Natural killer cell (primary cell): ENCODE measurements at places on chromosomes 6 and 20.

DNA sequence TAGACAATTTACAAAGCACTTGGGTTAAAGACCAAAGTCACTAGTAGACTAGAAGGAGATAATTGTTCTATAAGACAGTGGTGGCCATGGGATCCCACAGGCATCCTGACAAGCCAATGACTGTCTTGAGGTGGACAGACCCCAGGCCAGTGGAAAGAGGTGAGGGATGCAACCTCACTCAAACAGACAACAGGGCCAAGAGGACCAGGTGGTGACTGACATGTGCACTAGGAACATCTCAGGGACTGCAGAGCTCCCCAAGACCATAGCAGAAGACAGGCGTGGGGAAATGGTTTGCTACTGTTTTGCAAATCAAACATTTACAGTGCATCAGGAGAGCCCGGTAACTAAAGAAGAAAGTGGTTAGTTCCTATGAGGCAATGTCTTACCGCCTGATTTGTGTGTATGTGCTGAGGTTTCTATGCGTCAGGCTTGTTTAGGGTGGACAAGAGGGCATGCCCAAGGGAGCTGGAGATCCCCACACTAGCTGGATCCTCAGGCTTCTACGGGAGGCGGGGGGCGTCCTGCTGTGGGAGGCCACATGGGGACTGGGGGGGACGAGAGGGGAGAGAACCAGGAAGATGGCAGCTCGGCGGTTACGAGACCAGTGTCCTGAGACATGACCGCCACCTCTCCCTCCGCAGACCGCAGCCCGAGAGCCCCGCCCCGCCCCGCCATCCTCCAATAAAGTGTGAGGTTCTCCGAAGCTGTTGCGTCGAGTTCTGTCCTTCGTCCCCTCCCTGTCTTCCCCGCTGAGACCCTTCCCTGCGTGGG is 623 bp upstream of the MRPS26 start:
- H3K27me3 ChIP-seq: no peaks in the 10 kb centered on the region
- H3K4me3 ChIP-seq: peak overlapping the region; percentile 63
- peaks cover 17% of the 10 kb centered on the region for H3K36me3 ChIP-seq

GRCh38 chr6:47308552-47309290 is 984 bp downstream of the TNFRSF21 start:
- peaks cover 19% of the 10 kb centered on the region for H3K27me3 ChIP-seq
- no peak overlapping the region for H3K4me3 ChIP-seq
- peaks cover 8% of the 10 kb centered on the region for H3K4me1 ChIP-seq
- H3K27ac ChIP-seq: no peak overlapping the region
- no peak for DNase-seq

- H3K27me3 ChIP-seq: no peaks in the 10 kb centered on the region
- peaks cover 27% of the 10 kb centered on the region for H3K36me3 ChIP-seq
- H3K4me3 ChIP-seq: no peak overlapping the region
- no peak for DNase-seq
- peaks cover 31% of the 10 kb centered on the region for H3K4me1 ChIP-seq
Measured at GRCh38 chr20:56409956-56410355, 2.1 kb upstream of the CASS4 start.

DNA sequence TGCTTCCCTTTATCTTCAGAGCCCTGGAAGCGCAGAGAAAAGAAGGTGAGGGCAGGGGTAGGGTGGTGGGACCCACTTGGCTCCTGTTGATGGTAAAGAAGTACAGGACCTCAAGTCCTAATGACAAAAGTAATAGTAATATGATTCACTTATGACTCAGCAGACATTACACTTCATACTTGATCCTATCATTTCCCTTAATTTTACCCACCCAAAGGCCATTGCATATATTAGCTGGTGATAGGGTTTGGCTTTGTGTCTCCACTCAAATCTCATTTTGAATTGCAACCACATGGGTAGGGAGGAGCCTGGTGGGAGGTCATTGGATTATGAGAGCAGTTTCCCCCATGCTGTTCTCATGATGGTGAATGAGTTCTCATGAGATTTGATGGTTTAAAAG is 880.7 kb downstream of the KIF16B start:
- H3K36me3 ChIP-seq: no peaks in the 10 kb centered on the region
- no peak overlapping the region for H3K27ac ChIP-seq
- DNase-seq: no peak

DNA sequence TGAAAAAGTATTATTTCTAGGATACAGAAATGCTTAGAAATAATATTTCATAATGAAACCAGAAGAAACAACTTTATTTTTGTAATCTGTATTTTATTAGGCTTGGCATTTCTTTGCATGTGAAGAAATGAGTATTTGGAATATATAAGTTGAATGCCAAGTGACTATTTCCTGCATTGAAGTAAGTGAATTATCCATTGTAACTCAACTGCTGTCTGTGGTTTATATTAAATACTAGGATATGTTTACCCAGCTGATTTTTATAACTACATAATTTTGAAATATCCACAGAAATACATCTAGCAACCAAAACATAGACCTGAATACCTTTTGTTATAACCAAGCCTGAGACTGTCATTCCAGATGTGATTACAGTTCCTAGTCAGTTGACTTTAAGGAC is 207.6 kb downstream of the THBS2 start:
- H3K36me3 ChIP-seq: no peaks in the 10 kb centered on the region
- H3K4me1 ChIP-seq: no peaks in the 10 kb centered on the region
- no peak overlapping the region for H3K27ac ChIP-seq
- no peak for DNase-seq
- H3K4me3 ChIP-seq: no peak overlapping the region
- H3K27me3 ChIP-seq: no peaks in the 10 kb centered on the region

GRCh38 chr6:96909811-96910210 is 12.1 kb upstream of the NDUFAF4 start:
- no peaks in the 10 kb centered on the region for H3K36me3 ChIP-seq
- H3K4me3 ChIP-seq: no peak overlapping the region
- H3K4me1 ChIP-seq: no peaks in the 10 kb centered on the region
- no peak for DNase-seq
- no peak overlapping the region for H3K27ac ChIP-seq

GRCh38 chr6:41966961-41967311 is 25.3 kb upstream of the CCND3 start:
- peaks cover 66% of the 10 kb centered on the region for H3K4me1 ChIP-seq
- no peaks in the 10 kb centered on the region for H3K27me3 ChIP-seq
- no peak for DNase-seq
- no peak overlapping the region for H3K27ac ChIP-seq
- H3K4me3 ChIP-seq: no peak overlapping the region

DNA sequence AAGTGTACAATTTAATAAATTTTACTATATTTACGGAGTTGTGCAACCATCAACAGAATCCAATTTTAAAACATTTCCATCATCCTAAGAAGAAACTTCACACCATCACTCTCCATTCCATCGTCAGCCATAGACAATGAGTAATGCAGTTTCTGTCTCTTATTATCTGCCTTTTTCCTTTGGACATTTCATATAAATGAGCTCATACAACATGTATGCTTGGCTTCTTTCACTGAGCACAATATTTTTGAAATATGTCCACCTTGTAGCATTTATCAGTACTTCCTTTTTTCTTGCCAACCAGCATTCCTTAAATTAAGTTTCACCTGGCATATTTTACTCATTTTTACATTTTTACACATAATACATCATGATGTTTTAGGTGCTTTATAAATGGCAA is 22.7 kb upstream of the HIVEP1 start:
- no peaks in the 10 kb centered on the region for H3K36me3 ChIP-seq
- no peak overlapping the region for H3K4me3 ChIP-seq
- no peak for DNase-seq
- no peak overlapping the region for H3K27ac ChIP-seq
- H3K27me3 ChIP-seq: no peaks in the 10 kb centered on the region

DNA sequence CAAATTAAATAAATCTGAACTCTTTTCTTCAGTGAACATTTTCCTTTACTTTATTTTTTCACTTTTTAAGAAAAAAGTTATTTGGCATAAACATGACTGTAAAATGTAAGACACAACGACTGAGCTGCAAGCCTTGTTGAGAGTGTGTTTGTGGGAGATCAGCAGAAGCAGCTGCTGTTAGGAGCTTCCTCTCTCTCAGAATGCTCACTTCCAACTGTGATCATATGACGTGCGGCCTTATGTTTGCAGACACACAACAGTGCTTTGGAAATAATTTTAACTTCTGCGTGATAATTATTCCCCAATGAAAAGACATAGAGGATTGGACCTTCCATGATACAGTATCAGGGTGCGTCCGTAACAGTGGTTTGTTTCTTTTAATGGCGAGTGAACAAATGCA is 104.0 kb downstream of the ARHGAP18 start:
- H3K27me3 ChIP-seq: no peaks in the 10 kb centered on the region
- H3K36me3 ChIP-seq: peaks cover 6% of the 10 kb centered on the region
- H3K4me3 ChIP-seq: no peak overlapping the region
- no peak overlapping the region for H3K27ac ChIP-seq
- H3K4me1 ChIP-seq: no peaks in the 10 kb centered on the region

DNA sequence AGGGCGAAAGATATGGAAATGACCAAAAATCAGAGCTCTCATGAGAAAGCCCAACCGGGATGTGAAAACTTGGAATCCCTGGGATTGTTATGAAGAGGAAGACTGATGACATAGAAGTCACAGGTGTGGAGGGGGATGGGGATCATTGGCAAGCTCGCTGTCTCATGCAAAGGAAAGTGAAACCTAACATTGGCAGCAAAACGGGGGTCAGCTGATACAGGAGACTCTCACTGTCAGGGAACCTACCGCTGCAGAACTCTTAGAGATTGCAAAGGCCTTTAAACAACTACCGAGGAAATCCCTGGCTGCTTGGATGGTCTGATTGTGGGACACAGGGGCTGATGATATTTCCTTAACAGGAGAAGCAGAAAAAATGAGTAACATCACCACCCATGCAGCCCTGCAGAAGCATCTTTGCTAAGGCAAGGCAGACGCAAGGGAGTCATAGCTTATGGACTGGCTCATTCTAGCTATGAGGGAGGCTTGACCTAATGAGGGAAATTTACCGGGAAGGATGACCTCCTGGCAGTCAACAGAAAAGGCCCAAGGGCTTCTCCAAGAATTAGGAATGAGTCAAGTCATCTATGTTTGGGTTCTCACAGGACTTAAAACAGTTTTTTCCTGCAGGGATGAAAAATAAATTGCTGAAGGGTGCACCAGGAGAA is 7.0 kb downstream of the MUC21 start:
- H3K27me3 ChIP-seq: no peaks in the 10 kb centered on the region
- no peak overlapping the region for H3K4me3 ChIP-seq
- H3K36me3 ChIP-seq: no peaks in the 10 kb centered on the region
- H3K27ac ChIP-seq: no peak overlapping the region
- DNase-seq: no peak
- no peaks in the 10 kb centered on the region for H3K4me1 ChIP-seq

- DNase-seq: peak; percentile 19
- peaks cover 35% of the 10 kb centered on the region for H3K27me3 ChIP-seq
- H3K36me3 ChIP-seq: no peaks in the 10 kb centered on the region
- peaks cover 10% of the 10 kb centered on the region for H3K4me1 ChIP-seq
- H3K4me3 ChIP-seq: peak within 1 kb of the TSS; percentile 46
- H3K27ac ChIP-seq: no peak within 1 kb of the TSS
Measured at GRCh38 chr6:46491201-46491627, at the start of gene RCAN2. Gene RCAN2, minus strand, starts transcription at chr6:46491449.

- no peak for DNase-seq
- no peak overlapping the region for H3K4me3 ChIP-seq
- no peaks in the 10 kb centered on the region for H3K4me1 ChIP-seq
- H3K36me3 ChIP-seq: no peaks in the 10 kb centered on the region
- H3K27me3 ChIP-seq: no peaks in the 10 kb centered on the region
Measured at GRCh38 chr20:12130781-12131180, 213.1 kb downstream of the BTBD3 start.

DNA sequence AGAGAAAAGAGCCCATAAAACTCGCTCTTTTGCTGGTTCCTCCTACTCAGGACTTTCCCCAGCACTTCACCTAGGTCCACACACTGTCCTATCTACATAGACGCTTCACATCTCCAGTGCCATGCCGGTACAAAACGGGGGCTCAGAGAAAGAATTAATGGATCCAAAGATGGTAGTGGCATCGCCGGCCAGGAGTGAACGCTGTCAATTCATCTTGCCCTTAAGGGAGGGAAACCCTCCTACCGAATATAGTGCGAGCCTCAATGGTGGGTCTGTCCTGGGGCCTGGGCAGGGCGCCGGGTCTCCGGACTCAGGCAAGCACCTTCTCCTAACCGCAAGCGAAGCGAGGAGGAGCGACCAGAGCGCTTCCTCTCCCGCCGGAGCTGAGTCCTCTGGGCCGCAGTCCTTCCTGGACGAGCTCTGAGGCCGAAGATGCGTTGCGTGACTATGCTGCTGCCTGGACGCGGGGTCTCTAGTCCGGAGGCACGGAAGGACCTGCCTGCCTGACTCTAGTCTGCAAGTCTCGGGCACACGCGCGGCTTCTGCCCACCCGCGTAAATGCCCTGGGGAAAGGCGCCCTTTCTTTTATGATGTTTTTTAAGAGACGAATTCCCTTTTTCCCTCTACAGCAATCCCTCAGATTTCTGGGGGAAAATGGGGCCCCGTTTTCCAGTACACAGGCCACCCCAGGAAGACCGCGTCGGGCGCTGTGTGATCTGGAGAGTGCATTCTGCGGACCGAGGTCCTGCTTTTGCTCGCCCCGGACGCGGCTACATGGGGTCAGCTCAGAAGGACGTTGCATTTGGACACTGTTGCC is 100.1 kb upstream of the PRDM1 start:
- DNase-seq: no peak
- H3K27ac ChIP-seq: no peak overlapping the region

GRCh38 chr6:703552-703951 is 10.6 kb upstream of the EXOC2 start:
- H3K27me3 ChIP-seq: no peaks in the 10 kb centered on the region
- no peak overlapping the region for H3K27ac ChIP-seq
- no peak for DNase-seq
- H3K4me1 ChIP-seq: no peaks in the 10 kb centered on the region

GRCh38 chr6:167350731-167351655 is 26.1 kb downstream of the TTLL2 start:
- peaks cover 15% of the 10 kb centered on the region for H3K4me1 ChIP-seq
- DNase-seq: peak; percentile 89
- H3K4me3 ChIP-seq: peak overlapping the region; percentile 22
- peaks cover 2% of the 10 kb centered on the region for H3K27me3 ChIP-seq
- no peak overlapping the region for H3K27ac ChIP-seq

GRCh38 chr20:17661121-17661744 is 20.8 kb downstream of the RRBP1 start:
- peaks cover 44% of the 10 kb centered on the region for H3K4me1 ChIP-seq
- DNase-seq: no peak
- H3K4me3 ChIP-seq: no peak overlapping the region
- no peak overlapping the region for H3K27ac ChIP-seq

GRCh38 chr20:14866841-14867514 is 529.6 kb upstream of the FLRT3 start:
- H3K36me3 ChIP-seq: no peaks in the 10 kb centered on the region
- no peaks in the 10 kb centered on the region for H3K4me1 ChIP-seq
- DNase-seq: no peak
- H3K4me3 ChIP-seq: no peak overlapping the region
- H3K27ac ChIP-seq: no peak overlapping the region

GRCh38 chr6:21098134-21098533 is 495.4 kb upstream of the SOX4 start:
- H3K27me3 ChIP-seq: no peaks in the 10 kb centered on the region
- no peak for DNase-seq
- H3K27ac ChIP-seq: no peak overlapping the region
